CD4-positive, alpha-beta memory T cell (primary cell): ENCODE measurements at places on chromosomes 1 and 21.

DNA sequence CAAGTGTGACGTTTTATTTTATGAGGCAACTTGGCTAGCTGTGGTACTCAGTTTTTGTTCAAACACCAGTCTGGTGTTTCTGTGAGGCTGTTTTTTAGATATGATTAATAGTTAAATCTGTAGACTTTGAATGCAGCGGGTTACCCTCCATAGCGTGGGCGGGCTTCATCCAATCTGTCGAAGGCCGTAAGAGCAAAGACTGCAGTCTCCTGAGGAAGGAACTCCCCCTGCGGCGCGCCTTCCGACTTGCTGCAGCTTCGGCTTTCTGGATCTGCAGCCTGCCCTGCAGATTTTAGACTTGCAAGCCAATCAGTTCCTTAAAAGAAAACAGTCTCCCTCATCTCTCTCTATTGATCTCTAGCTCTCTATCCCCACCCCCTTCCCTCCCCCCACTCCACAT is 4.2 kb upstream of the ZNF496 start:
- DNase-seq = no peak

DNA sequence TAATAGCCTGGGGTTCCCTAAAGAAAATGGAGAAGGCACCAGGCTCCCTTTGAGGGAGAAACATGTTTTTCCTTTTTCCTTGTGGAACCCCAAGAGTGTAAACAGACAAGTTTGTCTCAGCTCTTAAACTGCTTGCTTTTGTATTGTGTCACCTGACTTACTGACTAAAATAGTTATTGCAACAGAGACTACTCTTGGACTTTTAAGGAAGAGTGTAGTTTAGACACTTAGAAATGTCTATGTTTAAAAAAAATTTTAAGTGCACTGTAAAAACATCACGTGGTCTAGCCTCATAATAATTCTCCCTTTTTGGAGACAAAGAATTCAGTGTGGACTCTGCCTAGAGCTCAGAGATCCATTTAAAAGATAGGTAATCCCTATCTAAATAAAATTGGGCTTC is 141.1 kb downstream of the TRIM33 start:
- DNase-seq = no peak

DNA sequence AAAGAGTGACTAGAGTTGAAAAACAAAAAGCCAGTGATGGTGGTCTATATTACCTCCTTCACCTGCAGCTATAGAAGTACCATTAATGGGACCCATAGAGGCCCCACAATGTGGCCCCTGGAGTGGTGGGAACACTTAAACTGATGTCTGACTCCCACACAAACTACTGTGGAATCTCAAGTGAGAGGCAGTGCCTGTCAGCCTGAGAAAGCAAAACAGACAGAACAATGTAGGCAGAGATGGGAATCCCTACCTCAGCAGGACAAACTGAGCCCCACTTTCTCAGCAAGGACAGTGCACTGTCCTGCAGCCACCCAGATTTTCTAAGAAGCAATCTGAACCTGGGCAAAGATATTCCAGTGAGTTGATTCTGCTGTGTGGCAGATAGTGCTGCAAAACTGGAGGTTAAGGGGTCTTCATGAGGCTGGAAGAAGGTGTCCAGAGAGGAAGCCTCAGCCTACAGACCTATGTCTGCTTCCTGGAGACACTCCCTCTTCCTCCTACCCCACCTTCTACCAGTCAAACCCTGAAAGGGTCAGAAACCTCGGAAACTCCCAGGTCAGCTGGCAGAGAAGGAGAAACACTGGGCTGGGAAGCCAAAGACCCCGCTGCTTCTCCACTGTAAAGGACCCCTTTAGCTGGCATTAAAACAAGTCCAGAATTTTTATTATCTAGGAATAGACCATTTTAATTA is 228.7 kb downstream of the C1orf94 start:
- DNase-seq = no peak

GRCh38 chr21:46118316-46119143 is 20.6 kb downstream of the COL6A2 start:
- DNase-seq = no peak

DNA sequence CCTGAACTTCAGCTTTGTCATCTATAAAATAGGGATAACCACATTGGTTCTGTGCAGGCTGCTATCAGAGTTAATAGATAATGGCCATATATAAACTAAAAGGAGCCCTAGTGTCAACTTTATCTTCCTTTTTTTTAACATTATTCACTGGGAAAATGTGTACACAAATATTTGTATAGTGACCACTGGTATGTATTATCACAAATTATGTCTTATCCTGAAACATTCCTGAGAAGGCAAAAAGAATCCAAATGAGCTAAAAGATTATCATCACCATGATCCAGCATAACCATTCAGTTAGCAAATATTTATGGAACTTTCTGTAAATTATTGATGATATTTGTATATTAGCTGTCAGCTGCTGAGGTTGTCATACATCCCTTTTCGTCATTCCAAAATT is 16.6 kb downstream of the ANGPTL3 start:
- DNase-seq = no peak

- DNase-seq = no peak
Measured at GRCh38 chr1:26177182-26177684, at the start of gene CNKSR1. CNKSR1 (plus strand) TSS chr1:26177491; CDS start chr1:26177548, 57 bp downstream.

DNA sequence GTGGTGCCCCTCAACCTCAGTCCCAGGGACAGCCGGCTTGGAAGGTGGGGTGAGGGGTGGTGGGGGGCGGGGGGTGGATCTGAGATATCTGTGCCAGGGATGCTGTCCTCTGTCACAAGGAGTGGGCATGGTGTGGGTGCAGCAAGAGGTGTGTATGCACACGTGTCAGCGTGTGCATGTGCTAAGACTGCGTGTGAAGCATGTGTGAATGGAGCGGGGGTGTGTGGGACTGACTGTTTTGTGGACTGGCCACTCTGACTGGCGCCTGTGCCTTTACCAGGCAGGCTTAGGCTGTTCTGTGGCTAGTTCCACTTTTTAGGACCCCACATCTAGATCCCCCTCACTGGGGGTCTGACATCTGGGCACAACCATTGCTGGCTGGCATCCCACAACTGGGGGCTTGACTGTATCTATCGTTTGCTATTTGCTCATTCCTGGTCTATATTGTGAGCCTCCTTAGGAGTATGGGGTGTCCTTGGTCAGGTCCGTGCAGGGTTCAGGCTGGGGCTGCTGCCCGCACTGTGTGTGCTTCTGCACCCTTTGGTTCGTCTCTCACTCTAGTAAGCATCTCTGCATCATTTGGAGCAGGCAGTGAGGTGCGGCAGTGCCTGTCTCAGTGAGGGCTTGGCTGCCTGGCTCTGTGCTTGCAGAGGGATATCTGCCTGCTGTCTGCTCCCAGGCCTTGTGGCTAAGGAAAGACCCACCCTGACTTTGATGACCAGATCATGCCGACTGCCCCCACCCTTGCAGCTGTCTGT is 1.9 kb downstream of the AMPD2 start:
- DNase-seq = no peak

- DNase-seq = no peak
Measured at GRCh38 chr1:58575551-58576324, 1.3 kb downstream of the TACSTD2 start.

DNA sequence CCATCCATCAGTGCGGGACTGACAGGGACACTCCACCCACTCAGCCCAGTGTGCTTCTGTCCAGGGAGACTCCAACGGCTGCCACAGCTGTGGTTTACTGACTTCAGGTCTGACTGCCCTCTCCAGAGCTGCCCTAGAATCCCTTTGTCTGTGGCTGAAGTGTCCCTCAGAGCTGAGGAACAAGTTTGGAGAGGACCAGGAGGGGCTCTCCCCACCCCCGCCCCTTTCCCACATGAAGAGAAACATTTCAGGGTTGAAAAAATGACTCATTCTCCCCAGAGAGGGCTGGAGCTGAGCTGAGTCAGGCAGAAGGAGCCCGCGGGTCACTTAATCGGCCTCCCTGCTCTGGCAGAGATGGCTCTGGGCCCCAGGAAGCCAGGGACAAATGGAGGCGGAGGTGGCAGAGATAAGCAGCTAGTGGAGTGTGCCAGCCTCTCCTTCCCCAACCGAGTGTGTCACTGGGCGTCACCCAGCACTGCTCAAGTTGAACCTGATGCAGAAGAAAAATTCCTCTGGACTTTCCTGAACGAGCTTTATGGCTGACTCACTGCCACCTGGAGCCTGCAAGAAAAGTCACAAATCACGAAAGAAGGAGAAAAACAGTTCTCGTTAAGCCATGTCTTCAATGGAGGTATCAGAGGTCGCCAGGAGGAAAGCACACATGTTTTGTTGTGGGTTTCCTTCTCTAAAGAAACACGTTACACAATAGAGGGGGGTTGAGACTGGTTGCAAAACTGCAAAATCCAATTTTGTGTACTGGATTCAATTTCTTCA is 34.3 kb upstream of the ECE1 start:
- DNase-seq = peak; percentile 24
